Activated CD4-positive, alpha-beta T cell treated with anti-CD3 and anti-CD28 coated beads for 36 hours (primary cell): ENCODE measurements at places on chromosomes 2 and 18. TPM values are rescaled to one million over a fixed set of nuclear protein-coding genes. Genes with fewer than 3 reads are reported as not detected.
A peak's percentile ranks its signal among the peaks of the same experiment; 100 is the strongest.

GRCh38 chr18:8982416-8983183 is 119.9 kb upstream of the NDUFV2 start:
- peak; percentile 26 for DNase-seq
- H3K27ac ChIP-seq: no peak overlapping the region
- peaks cover 5% of the 10 kb centered on the region for H3K27me3 ChIP-seq
- no peak overlapping the region for H3K4me3 ChIP-seq
- H3K4me1 ChIP-seq: no peaks in the 10 kb centered on the region

GRCh38 chr2:237673130-237674001 is 46.0 kb downstream of the LRRFIP1 start:
- H3K36me3 ChIP-seq: no peaks in the 10 kb centered on the region
- H3K27ac ChIP-seq: peak overlapping the region; percentile 91
- H3K4me3 ChIP-seq: peak overlapping the region; percentile 74
- no peaks in the 10 kb centered on the region for H3K27me3 ChIP-seq

DNA sequence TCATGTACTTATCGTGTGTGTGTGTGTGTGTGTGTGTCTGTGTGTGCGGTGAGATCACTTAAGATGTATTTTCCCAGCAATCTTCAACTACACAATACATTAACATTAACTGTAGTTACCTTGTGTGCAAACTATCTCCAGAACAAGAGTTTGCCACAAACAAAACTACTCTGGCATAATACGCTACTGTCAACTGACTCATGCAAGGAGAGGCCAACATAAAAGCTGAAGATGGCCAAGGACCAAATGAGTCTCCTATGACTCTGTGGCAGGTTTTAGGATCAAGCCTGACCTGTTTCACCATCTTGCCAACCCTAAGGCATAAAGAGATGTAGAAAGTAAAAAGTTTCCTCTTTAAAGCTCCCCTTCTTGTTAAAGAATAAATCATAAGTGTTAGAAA is 20.1 kb downstream of the CYB5A start:
- no peak for DNase-seq
- no peaks in the 10 kb centered on the region for H3K4me1 ChIP-seq
- H3K36me3 ChIP-seq: no peaks in the 10 kb centered on the region
- H3K27me3 ChIP-seq: no peaks in the 10 kb centered on the region
- no peak overlapping the region for H3K4me3 ChIP-seq

DNA sequence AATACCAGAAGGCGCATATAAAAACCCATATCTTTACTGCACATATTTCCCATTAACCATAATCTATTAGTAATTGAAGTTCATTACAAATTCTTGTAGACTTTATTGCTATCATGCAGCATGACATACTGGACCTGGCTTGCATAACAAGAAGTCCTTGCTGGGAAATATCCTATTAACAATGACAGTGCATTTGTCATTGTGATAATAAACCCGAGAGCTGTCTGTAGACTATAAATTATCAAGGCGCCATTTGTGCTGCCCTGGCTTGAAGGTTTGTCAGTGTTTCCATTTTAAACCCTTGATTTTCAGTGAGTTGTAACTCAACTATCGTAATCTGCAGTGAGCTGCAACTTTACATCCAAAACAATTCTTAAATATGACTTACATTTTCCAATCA is 59.0 kb downstream of the HNMT start:
- DNase-seq: no peak
- no peaks in the 10 kb centered on the region for H3K36me3 ChIP-seq
- no peaks in the 10 kb centered on the region for H3K27me3 ChIP-seq
- H3K4me3 ChIP-seq: no peak overlapping the region

DNA sequence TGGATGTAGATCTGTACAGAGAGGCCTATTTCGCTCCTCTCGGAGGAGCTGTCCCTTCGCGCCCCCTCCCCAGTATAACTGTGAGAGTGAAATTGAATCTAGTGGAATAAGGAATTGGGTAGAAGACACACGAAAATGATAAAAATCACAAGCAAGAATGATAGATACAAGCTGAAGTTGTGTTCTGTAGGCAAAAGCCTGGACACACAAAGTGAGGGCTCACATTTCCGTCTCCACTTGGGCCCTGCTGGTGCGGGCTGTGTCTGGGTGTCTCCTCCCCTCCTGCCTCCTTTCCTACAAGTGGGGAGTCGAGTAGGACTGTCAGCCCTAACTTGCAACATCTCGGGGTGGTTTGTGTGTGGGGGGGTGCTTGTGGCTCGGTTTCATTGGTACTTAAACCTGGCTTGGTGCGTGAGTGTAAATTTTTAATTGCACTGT is 457 bp upstream of the SP9 start:
- H3K36me3 ChIP-seq: no peaks in the 10 kb centered on the region
- DNase-seq: no peak
- peaks cover 27% of the 10 kb centered on the region for H3K4me1 ChIP-seq
- H3K4me3 ChIP-seq: peak overlapping the region; percentile 47
- peaks cover 69% of the 10 kb centered on the region for H3K27me3 ChIP-seq
- H3K27ac ChIP-seq: no peak overlapping the region

GRCh38 chr18:56238576-56238975 is 399.8 kb downstream of the TXNL1 start:
- no peaks in the 10 kb centered on the region for H3K36me3 ChIP-seq
- H3K4me1 ChIP-seq: no peaks in the 10 kb centered on the region
- no peak overlapping the region for H3K4me3 ChIP-seq
- peaks cover 10% of the 10 kb centered on the region for H3K27me3 ChIP-seq

GRCh38 chr2:215870986-215871385 is 142.4 kb downstream of the MREG start:
- peak; percentile 20 for DNase-seq
- H3K4me1 ChIP-seq: no peaks in the 10 kb centered on the region
- no peaks in the 10 kb centered on the region for H3K27me3 ChIP-seq
- no peak overlapping the region for H3K27ac ChIP-seq
- H3K4me3 ChIP-seq: no peak overlapping the region
- no peaks in the 10 kb centered on the region for H3K36me3 ChIP-seq

- peaks cover 3% of the 10 kb centered on the region for H3K27me3 ChIP-seq
- H3K4me3 ChIP-seq: no peak overlapping the region
- no peaks in the 10 kb centered on the region for H3K36me3 ChIP-seq
- peaks cover 2% of the 10 kb centered on the region for H3K4me1 ChIP-seq
Measured at GRCh38 chr2:200242570-200242969, 63.9 kb upstream of the SPATS2L start.

DNA sequence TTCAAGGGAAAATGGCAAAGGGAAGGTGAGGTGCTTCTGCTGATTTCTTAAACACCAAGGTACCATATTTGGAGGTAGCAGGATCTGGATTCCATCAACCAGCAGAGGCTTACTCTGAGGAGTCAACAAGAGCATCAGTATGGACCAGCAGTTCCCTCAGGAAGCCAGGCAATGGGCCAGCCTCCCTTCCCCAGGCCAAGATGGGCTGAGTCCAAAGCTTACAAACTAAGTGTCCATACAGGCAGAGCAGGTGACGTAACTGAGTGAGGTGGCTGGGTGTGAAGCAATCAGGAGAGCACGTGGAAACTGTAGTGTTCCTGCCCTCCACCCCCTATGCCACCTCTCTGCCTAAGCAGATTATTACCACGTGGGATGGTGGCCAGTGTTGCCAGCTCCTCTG is 134.2 kb upstream of the HNRNPA3 start:
- H3K36me3 ChIP-seq: no peaks in the 10 kb centered on the region
- no peaks in the 10 kb centered on the region for H3K4me1 ChIP-seq
- no peak overlapping the region for H3K27ac ChIP-seq
- DNase-seq: no peak
- H3K27me3 ChIP-seq: peaks cover 4% of the 10 kb centered on the region
- no peak overlapping the region for H3K4me3 ChIP-seq

DNA sequence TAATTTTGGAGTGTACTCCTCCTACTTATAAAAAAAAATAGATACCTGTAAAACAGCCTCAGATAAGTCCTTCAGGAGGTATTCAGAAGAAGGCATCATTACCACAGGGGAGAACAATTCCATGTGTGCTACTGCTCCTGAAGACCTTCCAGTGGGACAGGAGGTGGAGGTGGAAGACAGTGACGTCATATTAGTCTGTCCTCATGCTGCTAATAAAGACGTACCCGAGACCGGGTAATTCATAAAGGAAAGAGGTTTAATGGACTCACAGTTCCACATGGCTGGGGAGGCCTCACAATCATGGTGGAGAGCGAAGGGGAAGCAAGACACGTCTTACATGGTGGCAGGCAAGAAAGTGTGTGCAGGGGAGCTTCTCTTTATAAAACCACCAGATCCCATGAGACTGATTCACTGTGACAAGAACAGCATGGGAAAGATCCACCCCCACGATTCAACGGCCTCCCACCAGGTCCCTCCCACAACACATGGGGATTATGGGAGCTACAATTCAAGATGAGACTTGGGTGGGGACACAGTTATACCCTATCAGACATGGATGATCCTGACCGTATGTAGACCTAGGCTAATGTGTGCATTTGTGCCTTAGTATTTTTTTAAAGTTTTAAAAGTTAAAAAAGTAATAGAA is 98.4 kb downstream of the NDUFA10 start:
- H3K4me1 ChIP-seq: peaks cover 24% of the 10 kb centered on the region
- no peak overlapping the region for H3K27ac ChIP-seq
- H3K27me3 ChIP-seq: peaks cover 3% of the 10 kb centered on the region
- no peak for DNase-seq

- no peaks in the 10 kb centered on the region for H3K27me3 ChIP-seq
- H3K4me3 ChIP-seq: no peak overlapping the region
- DNase-seq: no peak
- peaks cover 12% of the 10 kb centered on the region for H3K4me1 ChIP-seq
- H3K36me3 ChIP-seq: no peaks in the 10 kb centered on the region
Measured at GRCh38 chr2:856456-856855, 94.2 kb upstream of the SNTG2 start.

GRCh38 chr2:157743051-157743450 is 114.4 kb upstream of the ACVR1C start:
- H3K27ac ChIP-seq: peak overlapping the region; percentile 4
- peaks cover 21% of the 10 kb centered on the region for H3K36me3 ChIP-seq
- no peaks in the 10 kb centered on the region for H3K27me3 ChIP-seq
- H3K4me3 ChIP-seq: no peak overlapping the region

GRCh38 chr2:140621583-140622362 is 1509.0 kb downstream of the LRP1B start:
- no peak overlapping the region for H3K27ac ChIP-seq
- H3K4me1 ChIP-seq: no peaks in the 10 kb centered on the region
- no peak for DNase-seq
- no peaks in the 10 kb centered on the region for H3K36me3 ChIP-seq

- H3K4me3 ChIP-seq: peak overlapping the region; percentile 78
- H3K36me3 ChIP-seq: peaks cover 17% of the 10 kb centered on the region
- H3K27ac ChIP-seq: peak overlapping the region; percentile 75
- peaks cover 15% of the 10 kb centered on the region for H3K4me1 ChIP-seq
- DNase-seq: peak; percentile 69
Measured at GRCh38 chr2:73283545-73284295, 558 bp downstream of the FBXO41 start.

GRCh38 chr2:37244017-37244416 is 12.6 kb downstream of the NDUFAF7 start:
- no peak overlapping the region for H3K4me3 ChIP-seq
- DNase-seq: no peak
- H3K36me3 ChIP-seq: peaks cover 58% of the 10 kb centered on the region

DNA sequence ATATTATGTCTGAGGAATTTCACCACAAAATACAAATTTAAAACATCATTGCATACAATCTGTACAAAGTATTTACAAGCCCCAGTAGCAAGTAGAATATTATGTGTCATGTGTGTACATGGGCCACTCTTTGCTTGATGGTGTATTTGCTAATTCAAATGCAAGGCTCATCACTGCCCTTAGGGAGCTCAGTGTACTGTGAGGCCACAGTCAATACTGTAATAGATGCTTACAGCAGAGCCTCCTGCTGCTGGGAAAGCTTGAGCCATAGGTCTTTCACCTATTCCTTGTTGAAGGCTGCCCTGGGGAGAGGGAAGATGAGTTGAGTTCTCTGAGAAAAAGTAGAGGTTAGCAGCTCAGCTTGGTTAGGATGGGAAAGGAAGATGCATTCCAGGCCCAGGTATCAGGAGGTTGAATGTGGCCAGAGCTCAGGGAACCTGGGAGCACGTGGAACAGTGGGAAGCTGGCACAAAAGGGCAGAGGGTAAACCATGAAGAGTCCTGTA is 189.6 kb downstream of the LRP1B start:
- no peaks in the 10 kb centered on the region for H3K4me1 ChIP-seq
- no peaks in the 10 kb centered on the region for H3K27me3 ChIP-seq
- no peak for DNase-seq
- H3K27ac ChIP-seq: no peak overlapping the region
- H3K36me3 ChIP-seq: no peaks in the 10 kb centered on the region
- no peak overlapping the region for H3K4me3 ChIP-seq

- H3K27ac ChIP-seq: no peak overlapping the region
- peaks cover 11% of the 10 kb centered on the region for H3K4me1 ChIP-seq
- DNase-seq: no peak
Measured at GRCh38 chr2:173432049-173432754, 77.5 kb downstream of the CDCA7 start.

GRCh38 chr18:46343931-46344372 is 239.8 kb downstream of the HAUS1 start:
- no peak overlapping the region for H3K27ac ChIP-seq
- peak; percentile 79 for DNase-seq
- H3K27me3 ChIP-seq: peaks cover under 1% of the 10 kb centered on the region

GRCh38 chr2:37855283-37856041 is 69.6 kb upstream of the RMDN2 start:
- H3K4me3 ChIP-seq: no peak overlapping the region
- no peaks in the 10 kb centered on the region for H3K36me3 ChIP-seq
- no peak for DNase-seq
- H3K27ac ChIP-seq: no peak overlapping the region

GRCh38 chr2:37599688-37600525 is 71.5 kb downstream of the CDC42EP3 start:
- peak; percentile 48 for DNase-seq
- H3K4me1 ChIP-seq: peaks cover 47% of the 10 kb centered on the region
- H3K27me3 ChIP-seq: no peaks in the 10 kb centered on the region
- peaks cover 6% of the 10 kb centered on the region for H3K36me3 ChIP-seq
- H3K4me3 ChIP-seq: peak overlapping the region; percentile 58

DNA sequence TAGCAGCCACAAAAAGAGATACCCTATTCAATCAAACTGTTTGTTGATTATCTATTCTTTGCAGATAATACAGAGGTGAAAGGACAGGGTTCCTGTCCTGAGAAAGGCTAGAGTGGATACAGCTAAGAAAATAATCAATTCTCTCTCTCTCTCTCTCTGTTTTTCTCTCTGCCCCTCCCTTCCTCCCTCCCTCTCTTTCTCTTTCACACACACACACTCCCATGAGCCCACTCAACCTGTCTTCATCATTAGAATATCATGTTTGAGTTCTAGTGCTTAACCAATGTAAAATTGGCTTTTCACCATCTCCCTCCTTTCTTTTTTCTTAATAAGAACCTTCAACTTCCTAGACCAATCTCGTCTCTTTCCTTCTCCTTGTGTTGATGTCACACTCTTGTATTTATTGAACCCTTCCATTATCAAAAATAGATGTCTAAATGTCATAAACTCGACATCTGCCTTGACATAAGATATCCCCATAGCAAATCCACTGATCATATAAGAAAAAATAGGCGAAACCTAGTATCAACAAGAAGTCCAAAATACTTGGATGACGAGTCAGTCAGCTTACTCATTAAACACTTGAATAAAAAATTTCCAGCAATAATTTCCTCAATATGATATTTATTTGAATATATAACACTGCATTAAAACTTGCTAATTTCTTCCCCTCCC is 42.8 kb upstream of the CYTIP start:
- no peak for DNase-seq
- H3K27ac ChIP-seq: peak overlapping the region; percentile 81
- peaks cover 84% of the 10 kb centered on the region for H3K4me1 ChIP-seq
- H3K27me3 ChIP-seq: no peaks in the 10 kb centered on the region

The RAB6C gene
- not detected for total RNA-seq

The ANKRD36B gene
- total RNA-seq: 22.1 TPM

The CFC1 gene
- total RNA-seq: not detected

The PDE11A gene
- 0.12 TPM for total RNA-seq

The CCDC148 gene
- total RNA-seq: 0.23 TPM

The TMEM182 gene
- 7.4 TPM for total RNA-seq

The DQX1 gene
- total RNA-seq: 0.40 TPM

The NAT8 gene
- total RNA-seq: not detected
